ENCODE measurements at places on chromosomes 6 and 20. TPM values are rescaled to one million over a fixed set of nuclear protein-coding genes. Genes with fewer than 3 reads are reported as not detected.

Gene CST9
- total RNA-seq: not detected

Gene PRL
- total RNA-seq: not detected

Gene PROKR2
- not detected for total RNA-seq

Gene MTO1
- total RNA-seq: 21.9 TPM

Gene ME1
- total RNA-seq: 8.4 TPM
